D341Med (cell line): ENCODE measurements at places on chromosomes 4 and X.
A peak's percentile ranks its signal among the peaks of the same experiment; 100 is the strongest.

- no peak for DNase-seq
Measured at GRCh38 chr4:138894709-138895108, 120.9 kb upstream of the NOCT start.

DNA sequence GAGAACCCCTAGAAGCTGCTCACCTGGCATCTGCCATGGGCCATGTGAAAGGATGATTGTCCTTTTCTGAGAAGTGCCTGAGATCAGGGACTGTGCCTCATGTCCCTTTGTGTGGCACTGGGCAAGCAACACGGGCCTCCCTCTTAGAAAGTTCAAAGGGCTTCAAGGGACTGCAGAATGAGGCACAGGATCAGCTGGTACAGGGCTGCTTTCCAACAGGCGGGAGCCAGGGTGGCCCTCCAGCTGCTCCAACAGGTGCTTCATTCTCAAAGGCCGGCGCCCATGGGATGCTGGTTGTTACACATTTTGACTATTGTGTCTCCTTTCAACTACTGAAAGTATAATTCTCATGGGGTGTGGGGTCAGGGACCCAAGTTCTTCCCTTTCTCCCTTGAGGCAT, 114.7 kb downstream of the ENPP6 start:
- no peak for DNase-seq

- DNase-seq: peak; percentile 40
Measured at GRCh38 chr4:106809076-106809475, 227.0 kb downstream of the DKK2 start.

DNA sequence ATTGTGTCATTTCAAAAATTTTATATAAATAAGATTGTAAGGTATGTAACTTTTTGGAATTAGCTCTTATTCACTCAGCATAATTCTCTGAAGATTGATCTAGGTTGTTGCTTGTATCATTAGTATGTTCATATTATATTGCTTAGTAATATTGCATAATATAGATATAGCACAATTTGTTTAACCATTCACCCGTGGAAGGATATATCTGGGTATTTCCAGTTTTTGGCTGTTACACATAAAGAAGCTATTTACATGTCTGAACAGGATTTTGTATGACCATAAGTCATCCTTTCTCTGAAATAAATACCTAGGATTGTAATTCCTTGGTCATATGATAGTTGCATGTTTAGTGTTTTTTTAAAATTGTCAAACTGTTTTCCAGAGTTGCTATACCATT, 82.5 kb downstream of the CPEB2 start:
- DNase-seq: no peak

DNA sequence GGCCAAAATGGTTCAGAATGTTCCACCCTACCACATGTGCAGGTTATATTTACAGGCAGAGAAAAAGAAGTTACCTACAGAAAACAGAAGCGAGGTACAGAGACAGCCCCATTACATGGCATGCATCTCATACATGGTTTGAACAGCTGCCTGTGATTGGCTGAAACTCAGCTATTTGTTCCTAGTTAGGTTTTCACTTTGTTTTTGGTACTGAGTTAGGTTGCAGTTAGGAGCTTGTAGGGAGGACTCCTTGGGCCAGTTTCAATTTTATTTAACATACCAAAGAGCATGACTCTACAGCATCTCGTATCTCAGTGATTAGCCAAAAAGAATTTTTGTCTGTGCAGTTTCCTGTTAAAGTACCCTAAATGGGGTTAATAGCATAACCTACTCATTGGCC, 392.0 kb downstream of the MAPK10 start:
- no peak for DNase-seq

GRCh38 chr4:119725688-119726330, 97.2 kb upstream of the PDE5A start:
- no peak for DNase-seq

GRCh38 chr4:8547108-8547911, 32.9 kb upstream of the GPR78 start:
- peak; percentile 24 for DNase-seq
